ENCODE measurements at places on chromosomes 5 and 9.
A peak's percentile ranks its signal among the peaks of the same experiment; 100 is the strongest.

- DNase-seq: no peak
Observed at GRCh38 chr9:38312406-38312805, 80.1 kb upstream of the ALDH1B1 start.

DNA sequence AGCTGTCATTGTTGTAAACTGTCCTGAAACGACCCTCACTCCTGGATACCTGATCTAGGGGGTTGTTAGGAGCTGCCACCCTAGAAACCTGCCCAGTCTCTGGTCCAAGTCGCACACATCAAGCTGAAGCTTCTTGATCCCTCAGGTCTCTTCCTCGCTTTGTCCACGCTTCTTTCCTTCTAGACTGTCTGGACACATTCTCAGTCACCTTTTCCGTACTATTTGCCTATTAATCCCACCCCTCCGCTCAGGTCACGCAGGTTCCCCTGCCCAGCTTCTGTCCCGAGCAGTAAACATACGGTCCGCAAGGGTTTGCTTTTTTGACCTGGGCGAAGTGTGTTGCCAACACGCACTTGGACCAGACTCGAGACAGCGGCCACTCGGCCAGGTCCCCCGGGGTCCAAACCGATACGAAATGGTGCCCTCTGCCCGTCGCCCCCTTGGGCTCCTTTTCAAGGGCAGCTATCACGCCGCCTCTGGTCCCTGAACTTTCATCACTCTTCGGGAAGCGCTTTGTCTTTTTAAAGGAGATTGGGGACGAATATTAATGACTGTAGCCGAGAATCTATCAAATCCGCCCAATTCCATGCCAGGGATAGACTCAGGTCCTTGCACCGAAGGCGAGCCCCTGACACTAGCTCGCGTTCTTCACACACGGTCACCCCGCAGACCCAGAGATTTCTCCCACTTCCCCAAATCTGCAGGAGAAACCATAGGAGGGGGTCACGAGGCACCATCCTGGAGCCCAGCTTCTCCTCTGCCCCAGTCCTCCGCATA is 814 bp downstream of the PLCXD3 start:
- no peak for DNase-seq

GRCh38 chr9:132487351-132487791 is 77.4 kb downstream of the CFAP77 start:
- DNase-seq: no peak

- DNase-seq: peak; percentile 50
Observed at GRCh38 chr9:108535526-108535925, 320.3 kb downstream of the ACTL7B start.

DNA sequence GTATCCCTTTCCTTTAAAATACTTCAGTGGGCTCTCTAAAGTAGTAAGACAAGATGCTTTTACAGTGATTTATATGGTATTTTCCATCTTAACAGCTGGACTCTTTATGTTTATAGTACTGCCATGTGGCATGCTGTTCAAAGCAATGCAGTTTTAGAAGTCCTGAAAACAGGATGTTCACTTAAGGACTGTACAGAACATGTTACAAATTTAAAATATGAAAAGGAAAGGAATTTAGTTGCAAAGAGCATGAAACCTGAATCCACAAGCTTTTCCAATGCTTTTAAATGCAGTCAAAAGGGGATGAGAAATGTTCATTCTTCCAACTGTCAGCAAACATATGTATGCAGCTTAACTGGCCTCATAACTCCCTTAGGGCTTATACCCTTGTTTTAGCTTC is 580.2 kb downstream of the EFNA5 start:
- no peak for DNase-seq

GRCh38 chr5:138743484-138743883 is 9.7 kb upstream of the CTNNA1 start:
- DNase-seq: no peak

DNA sequence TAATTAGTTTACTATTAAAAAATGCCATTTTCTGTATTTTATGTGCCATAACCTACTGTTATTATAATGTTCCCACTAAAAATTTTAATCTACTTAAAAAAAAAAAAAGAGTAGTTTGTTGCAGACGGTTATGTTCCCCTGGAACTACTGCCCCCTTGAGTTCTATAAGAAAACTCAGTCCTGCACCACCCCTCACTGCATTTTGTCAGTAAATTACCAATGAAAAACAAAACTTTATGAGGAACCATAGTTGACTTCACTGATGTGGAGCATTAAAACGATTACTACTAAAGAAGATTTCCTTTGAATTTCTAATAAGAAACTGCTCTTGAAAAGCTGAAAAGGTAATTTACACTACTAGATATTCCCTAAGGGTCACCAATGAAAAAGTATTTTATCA is 288.7 kb downstream of the FBXL17 start:
- DNase-seq: peak; percentile 36

GRCh38 chr9:86706391-86706790 is 240.9 kb downstream of the GAS1 start:
- peak; percentile 61 for DNase-seq

DNA sequence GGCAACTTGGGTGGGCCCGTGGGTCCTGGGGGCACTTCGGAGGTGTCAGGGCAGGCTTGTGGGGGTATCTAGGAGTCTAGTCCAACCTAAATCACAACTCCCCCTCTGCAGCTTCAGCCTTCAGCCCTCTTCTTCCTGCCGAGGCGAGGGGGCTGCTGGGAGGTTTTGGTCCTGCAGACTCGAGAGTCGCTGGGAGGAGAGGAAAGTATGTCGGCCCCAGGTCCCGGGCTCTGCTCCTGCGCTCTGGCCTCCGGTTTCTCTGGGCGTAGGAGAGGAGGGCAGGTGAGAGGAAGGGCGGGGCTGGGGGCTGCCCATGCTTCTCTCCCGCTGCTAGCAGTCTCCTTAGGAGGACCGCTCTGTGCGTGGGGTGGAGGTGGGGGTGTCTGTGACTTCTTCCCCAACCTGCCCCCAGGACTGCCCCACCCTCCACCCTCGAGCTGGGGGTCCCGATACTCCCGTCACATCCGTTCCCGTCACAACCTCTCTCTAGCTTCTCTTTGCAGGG is 139.8 kb upstream of the COL5A1 start:
- no peak for DNase-seq

GRCh38 chr9:114115654-114116125 is 16.6 kb upstream of the KIF12 start:
- no peak for DNase-seq

DNA sequence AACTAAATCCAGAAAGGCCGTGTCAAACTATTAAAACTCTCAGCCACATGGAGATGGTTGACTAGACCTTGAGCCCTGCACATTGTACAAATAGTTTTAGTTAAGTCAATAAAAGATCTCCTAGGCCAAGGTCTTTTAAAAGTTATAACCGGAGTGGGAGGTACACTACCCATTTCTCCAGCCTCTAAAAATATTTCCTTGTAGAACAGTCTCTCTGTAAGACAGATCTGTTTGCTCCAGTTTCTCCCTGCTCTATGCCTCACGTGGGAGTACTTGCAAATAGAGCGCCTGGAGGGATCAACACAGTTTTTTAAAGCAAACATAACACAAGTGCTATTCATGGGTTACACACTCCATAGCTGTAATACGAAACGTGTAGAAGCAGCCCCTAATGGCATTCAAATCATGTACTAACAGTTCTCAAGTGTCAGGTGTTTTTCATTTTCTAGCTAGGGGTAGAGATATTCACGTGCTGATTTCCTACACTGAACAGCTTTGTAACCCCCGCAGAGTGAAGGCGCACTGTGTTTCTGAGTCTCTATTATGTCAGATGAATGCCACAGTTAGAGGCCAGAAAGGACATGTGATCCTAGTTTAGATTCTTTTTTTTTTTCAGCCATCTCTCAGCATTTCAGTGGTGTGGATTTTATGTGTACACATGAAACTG is 703.4 kb upstream of the GRAMD2B start:
- DNase-seq: no peak

DNA sequence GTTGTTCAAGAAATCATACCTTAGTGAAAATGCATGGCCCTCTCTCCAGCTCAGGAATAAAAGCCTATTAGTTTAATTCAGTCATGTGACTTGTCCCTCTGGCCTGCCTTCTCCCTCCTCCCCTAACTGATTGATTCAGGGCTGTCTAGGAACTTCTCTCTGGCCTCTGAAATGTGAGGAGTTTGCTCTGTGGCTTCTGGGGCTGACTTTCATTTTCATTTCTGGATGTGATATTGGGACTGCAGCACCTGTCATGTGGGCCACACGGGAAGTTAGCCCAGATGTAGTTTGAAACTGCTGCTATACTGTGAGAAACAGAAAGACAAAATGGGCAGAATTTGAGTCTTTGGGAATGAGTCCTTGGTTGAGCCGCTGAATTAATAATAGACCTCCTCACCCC is 44.8 kb downstream of the PARP8 start:
- DNase-seq: peak; percentile 16

DNA sequence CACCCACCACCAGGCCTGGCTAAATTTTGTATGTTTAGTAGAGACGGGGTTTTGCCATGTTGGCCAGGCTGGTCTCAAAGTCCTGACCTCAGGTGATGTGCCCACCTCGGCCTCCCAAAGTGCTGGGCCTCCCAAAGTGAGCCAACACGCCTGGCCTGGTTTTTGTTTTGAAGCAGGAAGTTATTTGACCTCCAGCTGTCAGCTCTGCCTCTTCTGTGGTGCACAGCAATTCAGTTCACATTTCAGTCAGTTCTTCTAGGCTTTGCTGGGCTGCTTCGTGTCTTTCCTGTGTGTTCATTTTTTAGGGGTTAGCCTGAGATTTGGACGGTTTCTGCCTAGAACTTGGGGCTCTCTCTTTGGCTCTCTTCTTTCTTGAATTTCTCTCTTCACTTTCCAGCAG is 8.9 kb downstream of the LCN1 start:
- no peak for DNase-seq

- peak; percentile 47 for DNase-seq
Observed at GRCh38 chr5:33936004-33936380, 194 bp upstream of the RXFP3 start.

DNA sequence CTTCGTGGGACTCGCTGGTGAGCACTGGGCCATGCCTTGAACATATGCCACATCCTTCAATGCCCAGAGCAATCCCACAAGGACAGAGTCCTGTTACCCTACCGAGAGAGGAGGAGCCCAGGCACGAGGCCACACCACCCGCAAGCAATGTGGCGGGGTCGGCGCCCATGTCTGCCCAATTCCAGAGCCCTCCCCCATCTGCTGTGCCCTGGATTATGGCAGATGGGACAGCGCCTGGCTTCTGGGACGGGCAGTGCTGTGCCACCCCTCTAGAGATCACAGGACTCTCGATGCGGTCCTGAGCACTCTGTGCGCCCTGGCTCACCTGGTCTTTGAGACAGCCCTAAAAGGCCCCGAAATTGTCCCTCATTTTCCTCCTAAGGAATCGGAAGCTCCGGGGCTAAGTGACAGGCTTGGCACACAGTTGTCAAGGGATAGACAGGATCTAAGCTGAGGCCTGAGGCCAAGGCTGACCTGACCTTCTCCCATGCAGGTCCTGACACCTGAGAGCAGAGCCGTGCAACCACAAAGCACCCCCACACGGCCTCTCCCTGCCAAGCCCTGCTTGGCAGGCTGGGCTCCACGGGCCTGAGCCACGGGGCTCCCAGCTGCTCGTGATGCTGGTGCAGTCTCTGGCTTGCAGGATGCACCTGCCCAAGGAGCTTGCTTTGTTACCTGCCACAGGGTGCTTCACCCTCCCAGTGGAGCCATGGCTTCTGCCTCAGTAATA is 48.8 kb downstream of the PRRT1B start:
- no peak for DNase-seq

GRCh38 chr9:117414906-117415331 is at the start of gene ASTN2:
ASTN2 (minus strand) TSS chr9:117415057; CDS start chr9:117414938, 119 bp downstream.
- DNase-seq: no peak

GRCh38 chr9:2755285-2755684 is 38.0 kb downstream of the KCNV2 start:
- no peak for DNase-seq

- no peak for DNase-seq
Observed at GRCh38 chr5:154059583-154059982, 20.8 kb downstream of the MFAP3 start.

Data from fibroblast of mammary gland (primary cell).